ENCODE measurements at places on chromosomes 7 and 10. TPM values are rescaled to one million over a fixed set of nuclear protein-coding genes. Genes with fewer than 3 reads are reported as not detected.

The HERC4 gene
- 42.2 TPM for total RNA-seq

The FAM237B gene
- not detected for total RNA-seq

The WEE2 gene
- total RNA-seq, result not detected

The MOGAT3 gene
- not detected for total RNA-seq

The A1CF gene
- total RNA-seq, result not detected

The HOXA6 gene
- total RNA-seq, result not detected

DNA sequence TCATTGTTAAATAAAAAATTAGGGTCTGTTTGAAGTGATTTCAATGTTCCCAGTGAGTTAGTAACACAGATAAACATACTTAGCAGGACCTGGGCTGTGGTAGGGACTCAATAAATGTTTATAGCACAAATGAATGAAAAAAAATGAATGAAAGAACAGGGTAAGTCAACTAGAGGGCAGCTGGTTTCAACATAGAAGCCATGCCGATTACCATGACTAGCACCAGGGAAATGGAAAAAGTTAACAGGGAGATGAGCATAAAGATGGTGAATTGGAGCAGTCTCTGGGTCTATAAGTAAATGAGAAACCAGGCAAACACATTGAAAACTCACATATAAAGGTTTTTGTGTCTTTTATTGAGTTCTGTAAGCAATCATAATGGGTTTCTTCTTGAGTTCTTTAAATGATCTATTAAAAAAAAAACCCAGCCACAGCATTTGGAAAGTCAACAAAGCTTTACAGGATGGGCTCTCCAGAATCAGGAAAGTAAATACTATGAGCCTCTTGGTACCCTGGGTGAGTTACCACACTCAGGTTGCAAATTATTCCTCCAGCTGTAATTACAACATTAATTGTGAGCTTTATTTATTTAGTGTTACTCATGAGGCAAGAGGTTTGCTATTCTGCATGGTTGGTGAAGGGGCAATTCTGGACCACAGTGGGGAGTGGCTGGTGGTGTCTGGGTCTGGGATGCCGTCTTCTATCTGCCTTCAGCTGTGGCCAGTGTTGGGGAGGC is 46.1 kb upstream of the MTPN start:
- no peak overlapping the region for H3K4me3 ChIP-seq
- peaks cover 13% of the 10 kb centered on the region for H3K27me3 ChIP-seq
- H3K36me3 ChIP-seq, result peaks cover 2% of the 10 kb centered on the region
- DNase-seq, result no peak

DNA sequence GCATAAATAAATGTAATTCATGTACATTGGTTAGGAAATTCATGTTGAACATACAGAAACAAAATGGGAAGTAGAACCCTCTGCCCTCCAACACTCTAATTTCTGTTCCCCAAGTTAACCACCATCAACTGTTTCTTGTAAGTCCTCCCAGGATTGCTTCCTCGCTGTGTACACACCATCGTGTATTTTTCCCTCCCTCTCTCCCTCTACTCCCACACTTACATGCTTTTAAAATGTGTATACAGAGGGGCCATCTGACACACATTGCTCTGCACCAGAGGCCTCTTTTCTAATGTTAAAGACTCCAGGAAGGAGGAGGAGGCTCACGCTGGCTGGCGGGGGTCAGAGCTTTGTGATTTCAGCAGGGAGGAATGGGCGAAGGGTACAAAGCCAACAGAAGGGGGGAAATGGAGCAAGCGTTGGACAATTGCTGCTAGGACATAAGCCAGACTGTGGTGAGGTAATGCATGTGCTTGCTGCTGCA is 1.9 kb upstream of the EPHA1 start:
- peaks cover 62% of the 10 kb centered on the region for H3K4me1 ChIP-seq
- H3K27me3 ChIP-seq, result no peaks in the 10 kb centered on the region
- H3K4me3 ChIP-seq, result no peak overlapping the region

DNA sequence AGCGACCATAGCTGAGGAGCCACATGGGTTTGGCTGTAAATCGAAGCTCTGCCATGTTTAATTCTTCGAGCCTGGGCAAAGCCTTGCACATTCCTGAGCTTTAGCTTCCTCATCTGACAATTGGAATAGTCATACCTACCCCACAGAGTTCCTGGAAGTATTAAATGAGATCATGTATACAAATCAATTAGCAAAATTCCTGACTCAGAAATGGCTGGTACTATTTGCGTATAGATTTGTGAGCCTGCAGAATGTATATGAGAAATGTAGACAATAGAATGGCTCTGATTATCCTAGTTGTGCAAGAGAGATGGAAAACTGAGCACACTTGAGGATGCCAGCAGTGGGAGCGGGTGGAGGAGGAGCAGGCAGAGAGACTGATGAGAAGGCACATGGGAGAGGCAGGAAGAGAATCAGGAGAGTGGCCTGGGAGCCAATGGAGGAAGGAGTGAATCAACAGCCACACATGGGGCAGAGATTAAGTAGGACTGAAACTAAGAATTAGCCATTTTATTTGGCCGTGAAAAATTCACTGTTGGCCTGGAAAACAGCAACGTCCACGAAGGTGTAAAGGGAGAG is 128.0 kb upstream of the C1GALT1 start:
- no peak overlapping the region for H3K4me3 ChIP-seq
- H3K27me3 ChIP-seq, result no peaks in the 10 kb centered on the region
- DNase-seq, result no peak
- H3K27ac ChIP-seq, result no peak overlapping the region

GRCh38 chr7:100584054-100584682 is 1.8 kb downstream of the LRCH4 start:
- DNase-seq, result peak; percentile 23
- H3K4me1 ChIP-seq, result peaks cover 29% of the 10 kb centered on the region
- H3K27ac ChIP-seq, result peak overlapping the region; percentile 97
- H3K36me3 ChIP-seq, result peaks cover 3% of the 10 kb centered on the region

DNA sequence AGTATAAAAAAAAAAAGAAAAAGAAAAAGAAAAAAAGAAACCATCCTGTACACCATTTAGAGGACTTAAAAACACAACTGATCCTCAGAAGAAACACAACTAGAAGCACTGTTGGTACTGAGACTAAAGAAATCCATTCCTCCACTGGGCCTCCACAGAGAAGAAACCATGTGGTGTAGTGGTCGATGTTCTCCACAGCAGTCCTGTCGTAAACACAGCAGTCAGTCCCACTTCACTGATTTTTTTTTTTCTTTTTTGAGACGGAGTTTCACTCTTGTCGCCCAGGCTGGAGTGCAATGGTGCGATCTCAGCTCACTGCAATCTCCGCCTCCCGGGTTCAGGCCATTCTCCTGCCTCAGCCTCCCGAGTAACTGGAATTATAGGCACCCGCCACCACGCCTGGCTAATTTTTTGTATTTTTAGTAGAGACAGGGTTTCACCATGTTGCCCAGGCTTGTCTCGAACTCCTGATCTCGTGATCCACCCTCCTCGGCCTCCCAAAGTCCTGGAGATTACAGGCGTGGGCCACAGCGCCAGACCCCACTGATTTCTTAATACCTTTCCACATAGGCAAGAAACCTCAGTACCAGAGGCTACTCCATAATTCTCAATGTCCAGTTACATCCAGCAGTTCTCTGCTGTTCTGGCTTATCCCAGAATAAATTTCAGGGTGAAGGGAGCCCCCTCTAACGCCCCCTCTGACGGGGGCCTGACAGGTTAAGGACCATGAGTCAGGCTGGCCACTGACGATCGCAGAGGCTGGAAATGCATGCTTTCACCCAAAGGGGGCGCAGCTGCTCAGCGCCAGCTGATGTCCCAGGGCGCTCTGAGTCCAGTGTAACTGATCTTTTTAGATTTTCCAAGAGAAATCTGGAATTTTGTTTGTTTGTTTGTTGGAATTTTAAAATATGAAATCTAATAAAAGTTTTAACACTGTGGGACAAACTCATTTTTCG is 24.8 kb upstream of the FFAR4 start:
- no peak overlapping the region for H3K4me3 ChIP-seq
- no peaks in the 10 kb centered on the region for H3K4me1 ChIP-seq
- peaks cover 6% of the 10 kb centered on the region for H3K27me3 ChIP-seq
- H3K27ac ChIP-seq, result no peak overlapping the region
- DNase-seq, result peak; percentile 51

- DNase-seq, result no peak
- H3K4me1 ChIP-seq, result no peaks in the 10 kb centered on the region
- H3K36me3 ChIP-seq, result no peaks in the 10 kb centered on the region
Observed at GRCh38 chr7:138382862-138383565, 77.0 kb upstream of the TRIM24 start.

DNA sequence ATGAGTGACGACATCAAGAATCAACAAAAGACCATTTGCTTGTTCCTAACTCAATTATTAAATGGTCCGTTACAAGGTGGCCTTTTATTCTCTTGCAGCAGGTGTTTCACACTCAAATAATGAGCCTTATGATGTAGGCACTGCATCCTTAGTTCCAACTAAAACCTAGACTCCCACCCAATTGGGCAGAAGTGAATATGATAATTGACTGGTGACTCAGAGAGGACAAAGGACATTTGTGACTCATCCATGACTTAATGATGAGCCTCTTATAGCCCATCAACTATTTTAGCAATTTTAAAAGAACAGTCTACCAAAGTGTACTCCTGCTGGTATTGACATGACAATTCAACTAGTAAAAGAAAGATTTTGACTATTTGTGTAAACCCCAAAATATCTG is 1027.8 kb upstream of the PHF14 start:
- no peaks in the 10 kb centered on the region for H3K4me1 ChIP-seq
- no peak overlapping the region for H3K4me3 ChIP-seq
- H3K27me3 ChIP-seq, result no peaks in the 10 kb centered on the region
- no peaks in the 10 kb centered on the region for H3K36me3 ChIP-seq
- no peak for DNase-seq
- H3K27ac ChIP-seq, result no peak overlapping the region

DNA sequence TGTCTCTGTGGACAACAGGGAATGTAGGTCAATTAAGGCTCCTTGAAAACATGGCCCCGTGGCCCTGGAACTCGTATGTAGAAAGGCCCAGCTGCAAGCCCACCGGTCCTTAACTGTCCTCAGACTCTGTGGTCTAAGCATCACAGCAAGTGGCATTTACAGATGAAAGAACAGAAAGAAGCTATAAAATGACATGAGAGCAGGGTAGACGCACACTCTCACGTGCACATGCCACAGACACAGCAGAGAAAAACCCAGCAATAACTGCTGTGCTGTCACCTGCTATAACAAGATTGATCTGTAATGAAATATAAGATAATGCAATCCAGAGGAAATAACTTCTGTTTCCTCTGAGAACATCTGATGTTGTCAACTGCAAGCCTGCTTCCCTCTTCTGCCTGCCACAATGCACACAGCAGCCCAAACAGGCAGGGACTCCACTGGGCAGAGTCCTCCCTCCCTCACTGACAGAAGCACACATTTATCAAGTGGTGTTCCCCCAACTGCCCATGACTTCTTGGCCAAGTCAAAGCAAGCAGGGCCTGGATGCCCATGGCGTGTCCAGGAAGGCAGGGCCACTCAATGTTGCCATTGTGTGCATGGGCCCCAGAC is 63.9 kb downstream of the GFRA1 start:
- no peaks in the 10 kb centered on the region for H3K36me3 ChIP-seq
- H3K27ac ChIP-seq, result no peak overlapping the region
- no peak for DNase-seq
- no peaks in the 10 kb centered on the region for H3K27me3 ChIP-seq
- H3K4me1 ChIP-seq, result no peaks in the 10 kb centered on the region
- H3K4me3 ChIP-seq, result no peak overlapping the region

- peaks cover 16% of the 10 kb centered on the region for H3K36me3 ChIP-seq
- no peak overlapping the region for H3K4me3 ChIP-seq
- no peaks in the 10 kb centered on the region for H3K27me3 ChIP-seq
- DNase-seq, result no peak
Observed at GRCh38 chr7:133830081-133830480, 297.1 kb upstream of the LRGUK start.

DNA sequence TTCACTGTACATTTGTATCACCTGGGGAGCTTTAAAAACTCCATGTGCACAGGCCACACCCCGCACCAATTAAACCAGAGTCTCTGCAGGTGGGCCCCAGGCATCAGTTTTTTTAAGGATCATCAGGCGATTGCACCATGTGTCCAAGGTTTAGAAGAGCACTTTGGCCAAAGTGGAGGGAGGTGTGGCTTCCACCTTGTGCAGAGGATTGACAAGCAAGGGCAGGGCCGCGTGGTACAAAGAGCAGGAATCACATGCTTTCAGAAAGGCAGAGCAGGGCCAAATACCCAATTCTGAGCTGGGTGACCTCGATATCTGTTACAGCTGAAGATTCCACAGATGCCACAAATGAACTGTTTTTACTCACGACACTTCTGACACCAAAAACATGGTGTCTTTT is 52.4 kb downstream of the NOC3L start:
- no peak for DNase-seq
- no peak overlapping the region for H3K4me3 ChIP-seq
- H3K27ac ChIP-seq, result no peak overlapping the region
- H3K36me3 ChIP-seq, result peaks cover 2% of the 10 kb centered on the region

DNA sequence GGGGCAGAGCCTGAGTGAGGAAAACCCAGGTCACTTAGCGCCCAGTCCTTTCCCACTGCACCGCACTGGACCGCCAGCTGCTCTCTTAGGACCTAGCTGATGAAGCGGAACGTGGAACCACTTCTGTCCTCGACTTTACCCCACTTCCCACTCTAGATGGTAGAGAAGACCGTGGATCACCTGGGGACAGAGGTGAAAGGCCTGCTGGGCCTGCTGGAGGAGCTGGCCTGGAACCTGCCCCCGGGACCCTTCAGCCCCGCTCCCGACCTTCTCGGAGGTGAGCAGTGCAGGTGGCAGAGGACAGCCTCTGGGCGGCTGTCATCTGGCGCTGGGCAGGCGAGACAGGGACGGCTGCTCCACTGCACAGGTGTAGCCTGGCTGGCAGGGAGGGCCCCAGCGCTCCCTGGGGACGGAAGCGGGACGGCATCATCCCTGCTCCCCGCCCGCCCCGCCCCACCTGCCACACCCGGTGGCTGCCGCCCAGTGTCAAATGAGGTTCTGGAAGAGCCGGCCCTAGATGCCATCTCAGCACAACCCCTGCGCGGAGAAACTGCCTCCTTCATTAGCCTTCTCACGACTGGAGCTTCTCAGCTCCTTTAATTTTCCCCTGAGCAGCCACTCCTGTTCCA is 11.7 kb downstream of the PLAC9 start:
- H3K4me3 ChIP-seq, result peak overlapping the region; percentile 67
- no peak overlapping the region for H3K27ac ChIP-seq
- H3K27me3 ChIP-seq, result peaks cover 5% of the 10 kb centered on the region
- DNase-seq, result peak; percentile 61
- peaks cover 15% of the 10 kb centered on the region for H3K4me1 ChIP-seq

DNA sequence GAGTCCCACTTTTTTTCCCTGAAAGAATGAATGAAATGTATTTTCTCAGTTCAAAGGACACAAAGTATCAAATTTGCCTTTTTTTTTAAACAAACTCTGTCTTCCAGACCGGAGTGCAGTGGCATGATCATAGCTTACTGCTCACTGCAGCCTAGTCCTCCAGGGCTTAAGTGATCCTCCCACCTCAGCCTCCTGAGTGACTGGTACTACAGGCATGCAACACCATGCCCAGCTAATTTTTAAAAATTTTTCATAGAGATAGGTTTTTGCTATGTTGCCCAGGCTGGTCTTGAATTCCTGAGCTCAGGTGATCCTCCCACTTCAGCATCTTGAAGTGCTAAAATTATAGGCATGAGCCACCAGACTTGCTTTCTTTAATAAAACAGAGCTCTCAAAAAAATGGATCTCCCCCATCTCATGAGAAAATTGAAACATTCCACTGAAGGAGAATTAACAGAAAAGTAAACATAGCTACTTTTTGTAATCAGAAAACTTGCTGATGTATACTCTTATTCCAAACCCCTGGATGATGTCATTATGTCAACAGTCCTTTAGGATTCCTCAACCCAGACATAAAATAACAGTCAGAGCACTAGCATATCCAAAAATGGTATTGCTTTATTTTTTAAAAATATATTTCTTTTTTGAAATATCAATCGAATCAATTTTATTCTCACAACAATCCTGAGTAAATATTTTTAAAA is 12.3 kb upstream of the TRDMT1 start:
- no peaks in the 10 kb centered on the region for H3K36me3 ChIP-seq
- H3K4me1 ChIP-seq, result peaks cover 28% of the 10 kb centered on the region
- H3K4me3 ChIP-seq, result no peak overlapping the region
- no peaks in the 10 kb centered on the region for H3K27me3 ChIP-seq

Measured in activated naive CD4-positive, alpha-beta T cell treated with anti-CD3 and anti-CD28 coated beads for 36 hours (primary cell).